ENCODE measurements at places on chromosomes 13 and 19.

GRCh38 chr19:10252707-10253106 lies 693 bp downstream of the MRPL4 start:
- DNase-seq: no peak

DNA sequence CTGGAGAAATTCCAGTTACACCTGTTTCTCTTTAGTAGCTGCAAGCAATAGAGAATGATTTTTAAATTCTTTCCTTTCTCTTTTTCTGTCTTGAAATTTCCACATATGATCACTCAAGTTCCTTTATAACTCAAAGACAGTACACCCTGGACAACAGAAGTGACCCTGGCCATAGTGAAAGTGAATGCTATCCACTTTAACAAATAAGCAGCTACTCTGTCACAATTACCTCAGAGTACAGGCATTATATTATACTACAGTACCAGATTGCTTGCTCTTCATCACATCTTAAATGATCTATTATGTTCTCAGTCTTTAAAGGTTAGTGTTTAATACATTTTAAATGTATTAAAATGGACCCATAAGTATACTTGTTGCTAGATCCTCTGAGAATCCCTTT lies 136.2 kb downstream of the KLF12 start:
- DNase-seq: no peak

GRCh38 chr13:106555631-106556328 lies 12.2 kb downstream of the ARGLU1 start:
- DNase-seq: no peak

- no peak for DNase-seq
Observed at GRCh38 chr19:42069619-42070351, at the start of gene GRIK5. Gene GRIK5, minus strand, starts transcription at chr19:42070206. Its CDS starts 4,436 bp downstream, at chr19:42065770.

DNA sequence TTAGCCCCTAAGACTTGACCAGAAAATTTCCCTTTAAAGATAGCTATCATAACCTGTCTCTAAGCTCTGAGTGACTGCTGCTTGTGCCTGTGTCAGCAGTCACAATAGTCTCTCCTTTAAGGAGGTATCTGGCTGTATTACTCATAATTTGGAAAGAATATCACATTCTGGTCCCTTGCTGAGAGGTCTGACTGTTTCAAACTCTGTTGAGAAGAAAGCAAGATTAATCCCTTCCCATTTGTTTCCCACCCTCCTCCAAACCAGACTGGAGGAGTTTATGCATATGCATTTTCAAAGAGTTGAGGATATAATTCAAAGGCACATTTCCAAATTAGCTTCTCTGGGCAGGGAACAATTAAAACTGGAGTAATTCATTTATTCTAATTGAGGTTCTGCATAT lies 2.3 kb downstream of the HTR2A start:
- no peak for DNase-seq

- no peak for DNase-seq
Observed at GRCh38 chr19:13923194-13923987, 14.8 kb downstream of the PODNL1 start.

- no peak for DNase-seq
Observed at GRCh38 chr19:29404951-29405727, 120.7 kb upstream of the VSTM2B start.

DNA sequence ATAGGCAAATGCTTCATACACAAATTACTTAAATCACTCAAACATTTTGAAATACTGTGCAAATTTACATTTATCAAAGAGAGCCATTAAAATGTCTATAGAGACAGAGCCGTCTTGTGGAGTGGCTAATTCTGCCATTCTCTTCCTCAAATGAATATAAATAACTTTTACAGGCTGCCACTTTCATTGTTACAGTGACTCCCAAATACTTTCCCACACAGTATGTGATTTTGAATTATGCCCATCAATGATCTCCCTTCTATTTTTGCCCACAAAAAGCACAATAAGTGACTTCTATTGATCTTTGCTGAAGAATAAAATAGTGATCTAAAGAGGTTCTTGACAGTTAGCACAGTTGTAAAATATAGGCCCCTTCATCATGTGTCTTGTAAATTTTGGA lies 1244.9 kb downstream of the PCDH17 start:
- DNase-seq: no peak

GRCh38 chr13:43908156-43909126 lies 28.7 kb downstream of the LACC1 start:
- no peak for DNase-seq

- no peak for DNase-seq
Observed at GRCh38 chr13:21701460-21701859, 30.6 kb downstream of the FGF9 start.

Measured in stimulated activated CD8-positive, alpha-beta memory T cell treated with anti-CD3 and anti-CD28 coated beads, Interleukin-7, amount 100 ng/mL, for 1 hour (primary cell).